ENCODE measurements at places on chromosomes 7 and 10.

DNA sequence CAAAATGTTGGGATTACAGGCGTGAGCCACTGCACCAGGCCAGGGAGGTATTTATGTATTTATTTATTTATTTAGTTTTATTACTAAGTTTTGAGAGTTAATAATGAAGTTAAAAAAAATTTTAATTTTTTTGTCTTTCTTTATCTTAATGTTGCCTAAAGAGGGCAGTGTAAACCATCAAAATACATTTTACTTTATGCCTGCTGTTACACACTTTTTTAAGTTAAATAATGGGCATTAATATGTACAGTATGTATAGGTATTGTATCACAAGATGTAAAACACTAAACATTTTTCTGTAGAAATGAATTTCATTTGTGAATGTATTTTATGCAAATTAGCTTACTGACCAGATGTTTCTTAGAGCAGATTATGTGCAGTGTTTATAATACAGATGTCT is 129.4 kb downstream of the AASS start:
- no peak for DNase-seq

- DNase-seq: no peak
These were observed 110.8 kb downstream of the TPK1 start for GRCh38 chr7:144725070-144725469.

DNA sequence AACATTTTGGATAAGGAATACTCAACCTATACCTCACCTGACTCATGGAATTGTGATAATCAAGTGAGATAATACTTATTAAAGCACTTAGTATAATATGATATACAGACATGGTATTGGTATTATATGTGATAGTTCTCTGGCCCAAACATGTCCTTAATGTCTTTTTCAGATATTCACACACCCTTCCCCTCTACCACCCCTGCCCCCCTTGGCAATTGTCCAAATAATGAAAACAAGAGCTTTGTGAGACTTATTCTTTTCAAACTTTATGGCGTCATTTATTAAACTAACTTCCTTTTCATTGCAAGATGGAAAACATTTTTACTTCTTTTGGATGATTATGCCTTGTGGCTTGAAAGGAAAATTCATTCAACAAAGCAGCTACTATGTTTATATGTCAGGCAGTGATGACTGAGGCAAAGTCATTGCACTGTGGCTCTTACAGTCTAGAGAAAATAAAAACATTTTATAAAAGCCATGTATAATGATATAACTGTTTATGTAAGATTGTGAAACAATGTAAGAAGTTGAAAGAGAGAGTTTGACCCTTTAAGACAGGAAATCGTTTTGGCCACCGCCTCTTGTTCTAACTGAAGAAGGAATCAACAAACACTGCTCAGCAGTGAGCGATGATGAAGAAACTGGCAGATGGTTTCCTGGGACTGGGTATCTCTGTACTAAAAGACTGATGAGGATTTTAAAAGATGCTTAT is 27.4 kb downstream of the MINPP1 start:
- no peak for DNase-seq

- no peak for DNase-seq
These were observed 599.2 kb upstream of the PCDH15 start for GRCh38 chr10:55400075-55400849.

DNA sequence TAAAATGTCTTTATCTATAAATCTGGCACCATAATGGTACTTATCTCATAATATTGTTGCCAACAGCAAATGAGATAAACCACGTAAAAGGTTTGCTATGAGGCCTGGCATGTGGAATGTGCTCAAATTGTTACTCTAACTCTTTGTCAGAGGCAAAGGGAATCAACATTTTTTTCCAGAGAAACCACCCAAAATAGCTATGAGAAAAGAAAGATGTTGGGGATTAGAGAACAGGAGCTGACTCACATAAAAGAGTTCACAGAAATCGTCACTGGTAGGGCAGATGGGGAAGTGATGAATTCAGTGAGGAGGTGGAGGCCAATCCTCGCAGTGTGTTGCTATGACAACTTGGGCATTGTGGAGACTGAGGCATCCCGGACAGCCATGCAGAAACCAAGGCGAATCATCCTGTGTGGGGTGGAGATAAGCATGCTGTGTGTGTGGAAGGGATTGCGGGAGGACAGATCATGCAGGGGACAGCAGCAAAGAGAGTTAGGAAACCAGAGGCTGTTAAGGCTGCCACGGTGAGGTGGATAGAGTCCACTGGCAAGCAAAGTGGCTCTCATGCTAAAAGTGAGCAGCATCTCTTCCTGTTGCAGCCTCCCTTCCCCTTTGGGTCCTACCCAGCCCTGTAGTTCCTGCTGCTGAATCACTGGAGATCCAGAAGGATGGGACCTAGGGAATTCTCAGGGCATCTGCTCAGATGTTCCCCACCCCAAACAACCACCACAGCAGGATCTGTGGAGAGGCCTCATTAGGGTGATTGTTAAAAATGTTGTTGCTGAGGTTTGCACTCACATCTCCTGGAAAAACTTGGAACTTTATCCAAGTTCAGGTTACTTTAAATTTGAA is 103.9 kb downstream of the CUBN start:
- no peak for DNase-seq

DNA sequence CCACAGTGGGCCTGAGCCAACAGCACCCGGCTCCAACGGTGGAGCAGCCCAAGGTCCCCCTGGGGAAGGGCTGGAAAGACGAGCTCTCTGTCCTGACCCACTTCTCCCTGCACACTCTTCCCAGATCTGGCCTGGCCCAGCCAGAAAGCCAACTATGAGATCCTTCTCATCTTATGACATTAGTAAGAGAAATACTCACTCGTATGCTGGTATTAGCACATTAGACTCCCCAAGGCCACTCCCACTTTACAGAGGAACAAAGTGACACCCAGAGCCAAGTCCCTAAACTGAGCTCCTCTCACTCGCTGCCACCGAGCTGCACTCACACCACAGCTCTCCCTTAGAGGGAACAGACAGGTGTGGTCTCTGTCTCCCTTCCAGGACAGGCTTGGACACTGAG is 24.8 kb downstream of the DLG5 start:
- DNase-seq: no peak

DNA sequence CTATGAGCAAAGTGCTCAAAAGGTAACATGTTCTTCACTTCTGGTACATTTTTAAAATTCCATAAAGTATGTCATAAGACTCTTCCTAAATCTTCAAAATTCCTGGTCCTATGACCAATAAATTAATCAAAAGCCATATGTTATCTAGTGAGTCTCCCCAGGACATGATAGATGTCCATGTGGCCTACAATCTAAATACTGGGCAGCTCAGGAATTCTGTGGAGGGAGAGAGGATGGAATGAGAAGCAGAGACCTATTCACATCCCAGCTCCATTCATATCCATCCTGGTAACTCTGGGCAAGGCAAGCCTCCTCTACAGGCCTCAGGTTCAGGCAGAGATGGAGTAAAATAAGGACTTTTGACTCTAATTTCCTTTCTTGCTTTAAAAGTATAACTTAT is 224.8 kb downstream of the MTERF1 start:
- no peak for DNase-seq

GRCh38 chr7:70660154-70660818 is 471.7 kb upstream of the GALNT17 start:
- no peak for DNase-seq

DNA sequence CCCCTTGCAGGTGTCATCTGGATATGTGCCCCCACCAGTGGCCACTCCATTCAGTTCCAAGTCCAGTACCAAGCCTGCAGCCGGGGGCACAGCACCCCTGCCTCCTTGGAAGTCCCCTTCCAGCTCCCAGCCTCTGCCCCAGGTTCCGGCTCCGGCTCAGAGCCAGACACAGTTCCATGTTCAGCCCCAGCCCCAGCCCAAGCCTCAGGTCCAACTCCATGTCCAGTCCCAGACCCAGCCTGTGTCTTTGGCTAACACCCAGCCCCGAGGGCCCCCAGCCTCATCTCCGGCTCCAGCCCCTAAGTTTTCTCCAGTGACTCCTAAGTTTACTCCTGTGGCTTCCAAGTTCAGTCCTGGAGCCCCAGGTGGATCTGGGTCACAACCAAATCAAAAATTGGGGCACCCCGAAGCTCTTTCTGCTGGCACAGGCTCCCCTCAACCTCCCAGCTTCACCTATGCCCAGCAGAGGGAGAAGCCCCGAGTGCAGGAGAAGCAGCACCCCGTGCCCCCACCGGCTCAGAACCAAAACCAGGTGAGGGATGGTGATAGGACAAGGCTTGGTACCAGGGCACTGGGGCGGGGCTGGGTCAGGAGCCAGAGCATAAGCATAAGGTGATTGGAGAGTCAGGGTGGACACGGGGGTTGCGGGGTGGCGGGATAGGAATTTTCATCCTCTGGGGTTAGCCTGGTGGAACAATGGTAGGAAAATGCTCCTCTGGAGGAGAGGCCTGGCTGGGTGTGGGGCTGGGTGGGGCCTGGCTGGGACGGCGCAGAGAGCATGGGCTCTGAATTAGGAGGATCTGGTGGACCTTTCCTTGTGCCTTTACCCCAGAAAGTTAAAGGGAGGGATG is 1.9 kb downstream of the ZYX start:
- no peak for DNase-seq

GRCh38 chr10:49115015-49115795 is at the start of gene VSTM4:
VSTM4 (minus strand) TSS chr10:49115522; CDS start chr10:49115485, 37 bp downstream.
- peak; percentile 31 for DNase-seq

Measured in putamen (tissue), 1 donor.